Right forelimb (tissue), 1 donor: ENCODE measurements at places on chromosomes 3 and 15.

GRCh38 chr3:15267502-15267901 lies 61.5 kb downstream of the CAPN7 start:
- DNase-seq: no peak

DNA sequence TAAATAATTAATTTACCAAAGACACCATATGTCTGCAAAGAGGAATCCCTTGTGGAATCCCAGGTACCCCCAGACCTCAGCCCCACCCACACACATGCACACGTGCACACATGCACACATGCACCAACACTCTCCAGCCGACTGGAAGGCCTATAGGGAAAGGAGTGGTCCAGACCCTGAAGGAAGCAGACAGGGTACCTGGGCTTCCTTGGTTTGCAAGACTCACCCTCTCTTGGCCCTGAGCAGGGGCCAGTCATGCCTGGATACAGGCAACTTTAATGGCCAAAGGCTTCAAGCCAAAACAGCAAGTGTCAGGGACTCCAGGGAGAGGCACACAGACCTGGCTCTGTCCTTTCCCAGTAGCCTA lies 8.9 kb upstream of the HAPLN3 start:
- DNase-seq: no peak

DNA sequence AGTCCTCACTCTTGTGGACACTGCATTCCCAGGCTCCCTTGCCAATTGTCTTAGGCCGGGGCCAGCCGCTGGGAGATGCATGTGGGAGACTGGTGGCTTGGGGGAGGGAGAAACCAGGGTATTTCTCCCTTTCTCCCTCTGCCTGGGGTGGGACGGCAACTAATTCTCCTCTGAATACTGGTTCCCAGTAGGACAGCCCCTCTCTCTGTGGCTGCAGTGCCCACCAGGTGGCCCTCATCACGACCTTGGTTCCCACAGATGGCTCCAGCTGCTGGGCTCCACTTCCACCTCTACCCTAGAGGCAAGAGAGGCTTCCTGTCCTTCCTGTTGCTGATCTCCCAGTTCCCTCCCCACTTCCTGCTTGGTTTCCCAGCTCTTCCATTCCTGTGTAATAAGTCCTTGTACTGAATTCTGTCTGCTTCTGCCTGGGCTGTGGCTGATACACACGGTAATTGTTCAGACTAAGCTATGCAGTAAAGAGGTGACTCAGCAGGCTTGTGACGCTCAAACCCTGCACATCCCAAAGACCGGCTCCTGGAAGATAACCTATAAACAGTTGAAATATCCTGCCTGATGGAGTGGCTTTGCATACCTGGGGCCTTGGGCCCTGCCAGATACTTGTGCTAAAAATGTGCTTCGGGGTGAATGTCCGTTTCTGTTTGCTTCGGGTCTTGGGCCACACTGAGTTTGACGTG lies 20.4 kb upstream of the COPG1 start:
- no peak for DNase-seq

DNA sequence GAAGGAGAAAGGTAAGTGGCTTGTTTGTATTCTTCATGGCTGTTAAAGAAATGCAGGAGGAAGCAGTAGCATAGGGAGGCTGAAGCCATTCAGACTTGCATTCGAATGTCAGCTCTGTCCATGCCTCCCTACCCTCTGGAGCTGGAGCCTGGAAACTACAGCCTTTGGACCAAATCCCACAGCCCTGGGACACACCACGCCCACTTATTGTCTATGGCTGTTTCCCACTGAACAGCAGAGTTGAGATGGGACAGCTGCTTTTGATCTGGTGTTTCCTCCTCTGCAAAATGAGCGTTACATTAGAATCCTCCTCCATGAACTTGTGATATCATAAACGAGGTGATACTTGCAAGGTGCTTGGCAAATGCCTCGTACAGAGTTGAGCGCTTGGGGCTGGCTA lies 3.6 kb downstream of the FAM107A start:
- no peak for DNase-seq

- DNase-seq: no peak
These were observed 40.1 kb upstream of the PSMD6 start for GRCh38 chr3:64063207-64063982.

- no peak for DNase-seq
These were observed 7.7 kb downstream of the DUOXA2 start for GRCh38 chr15:45121706-45122417.

- DNase-seq: no peak
These were observed 113.2 kb downstream of the MBNL1 start for GRCh38 chr3:152381881-152382295.

DNA sequence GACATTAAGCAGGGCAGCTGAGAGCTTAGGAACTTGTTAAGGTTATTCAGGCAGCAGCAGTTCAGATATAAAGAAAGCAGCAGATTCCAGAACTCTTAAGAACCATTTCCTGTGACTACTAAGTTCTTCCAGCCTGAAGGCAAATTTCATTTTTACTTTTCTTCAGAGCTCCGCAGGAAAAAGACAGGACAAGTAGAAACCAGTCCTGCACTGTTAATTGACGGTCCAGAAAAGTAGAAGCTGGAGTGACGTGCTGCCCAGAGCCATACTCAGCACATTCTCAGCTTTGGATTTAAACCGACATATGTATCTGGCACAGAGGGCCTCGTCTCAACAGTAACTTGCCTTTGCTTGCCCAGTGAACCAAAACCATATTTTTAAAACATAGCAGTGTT lies 219.4 kb upstream of the STRIT1 start:
- no peak for DNase-seq

- DNase-seq: no peak
These were observed 132.0 kb upstream of the TP63 start for GRCh38 chr3:189498995-189499704.

GRCh38 chr15:89165677-89166076 lies 55.7 kb downstream of the RLBP1 start:
- no peak for DNase-seq

GRCh38 chr3:60812502-60812901 lies 438.8 kb downstream of the FHIT start:
- no peak for DNase-seq

GRCh38 chr15:39413558-39413957 lies 167.3 kb upstream of the THBS1 start:
- DNase-seq: no peak

DNA sequence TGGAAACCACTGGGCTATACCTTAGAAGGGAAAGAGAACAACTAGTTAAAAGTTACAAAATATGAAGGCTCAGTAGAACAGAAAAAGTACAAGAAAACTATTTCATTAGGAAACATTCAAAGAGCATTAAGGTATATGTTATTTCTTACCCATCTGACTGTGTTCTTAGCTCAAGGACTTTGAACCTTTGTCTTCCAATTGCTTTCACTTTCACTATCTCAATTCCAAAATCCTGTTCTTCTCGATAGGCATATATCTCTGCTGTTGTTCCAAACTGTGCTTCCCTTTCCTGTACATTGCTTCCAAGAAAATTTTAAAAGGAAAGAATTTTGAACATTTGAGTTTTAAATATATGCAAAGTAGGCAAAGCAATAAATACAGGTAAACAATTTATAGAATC lies 6.9 kb downstream of the CRBN start:
- DNase-seq: no peak

DNA sequence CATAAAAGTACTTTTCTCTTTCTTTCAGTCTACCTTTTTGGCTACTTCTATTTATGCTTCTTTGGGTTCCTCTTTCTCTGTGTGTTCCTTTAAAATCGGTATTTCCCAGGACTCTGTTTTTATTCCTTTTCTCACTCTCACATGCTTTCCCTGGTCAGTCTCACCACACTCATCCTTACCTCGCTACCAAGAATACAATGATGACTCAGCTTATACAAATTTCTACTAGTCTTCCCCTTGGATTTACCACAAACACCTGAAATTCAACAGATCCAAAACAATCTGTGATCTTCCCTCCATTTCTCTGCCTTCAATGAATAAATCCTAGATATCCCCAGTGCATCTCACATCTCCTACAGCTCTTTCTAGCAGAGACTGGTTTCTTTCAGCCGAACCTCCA lies 52.9 kb downstream of the TUBGCP4 start:
- DNase-seq: no peak

DNA sequence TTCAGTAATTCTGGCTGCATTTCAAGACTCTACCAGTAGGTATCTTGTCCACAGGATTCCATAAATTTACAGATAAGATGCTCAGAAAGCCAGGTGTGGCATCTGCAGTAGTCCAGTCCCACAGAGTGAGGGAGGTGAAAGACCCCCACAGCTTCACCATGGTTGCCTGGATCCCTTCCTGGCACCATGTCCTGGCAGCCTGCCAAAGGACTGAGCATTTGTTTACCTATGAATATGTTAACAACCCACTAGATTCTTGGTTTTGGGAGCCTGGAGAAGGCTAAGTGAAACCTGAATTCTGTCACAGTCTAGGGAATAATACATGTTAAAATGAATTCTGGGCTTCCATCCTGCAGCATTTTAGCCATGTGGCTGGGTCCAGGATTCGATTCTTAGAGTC lies 14.9 kb downstream of the CHST2 start:
- no peak for DNase-seq

DNA sequence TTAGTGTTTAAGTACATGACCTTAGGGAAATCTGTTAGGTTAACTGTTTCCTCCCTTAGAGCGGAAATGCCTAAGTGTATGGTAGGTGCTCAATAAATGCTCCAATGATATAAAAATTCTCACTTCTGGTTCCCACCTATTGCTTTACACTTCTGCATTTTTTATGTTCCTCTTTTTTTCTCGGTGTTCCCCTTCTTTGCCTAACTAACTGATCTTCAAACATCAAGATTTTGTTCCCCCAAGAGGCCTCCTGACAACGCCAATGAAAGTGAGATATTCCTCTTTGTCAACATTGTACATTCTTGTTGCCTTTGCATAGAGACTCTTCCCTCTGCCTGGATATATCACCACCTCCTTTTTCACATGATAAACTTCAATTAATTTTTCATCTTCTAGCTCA lies 17.4 kb downstream of the SLC35A5 start:
- no peak for DNase-seq

GRCh38 chr3:123036352-123037014 lies 8.9 kb upstream of the SEMA5B start:
- no peak for DNase-seq

DNA sequence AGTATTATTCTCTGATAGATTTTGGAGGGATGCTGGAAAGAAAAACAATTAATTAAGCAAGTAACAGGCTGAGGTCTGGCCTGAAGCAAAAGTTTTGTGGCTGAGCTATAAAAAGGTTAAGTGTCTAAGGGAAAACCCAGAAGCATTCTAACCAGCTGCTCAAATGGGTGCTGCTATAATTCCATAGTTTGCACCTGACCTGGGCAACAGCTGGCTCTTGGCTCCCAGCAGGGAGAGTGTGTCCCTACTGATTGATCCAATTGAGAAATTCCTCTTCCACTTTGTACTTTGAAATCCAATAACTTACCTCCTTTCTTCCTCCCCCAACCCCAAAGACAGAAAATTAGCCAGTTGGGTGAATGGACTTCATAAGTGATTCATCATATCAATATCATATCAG lies 27.7 kb upstream of the SMAD3 start:
- no peak for DNase-seq

DNA sequence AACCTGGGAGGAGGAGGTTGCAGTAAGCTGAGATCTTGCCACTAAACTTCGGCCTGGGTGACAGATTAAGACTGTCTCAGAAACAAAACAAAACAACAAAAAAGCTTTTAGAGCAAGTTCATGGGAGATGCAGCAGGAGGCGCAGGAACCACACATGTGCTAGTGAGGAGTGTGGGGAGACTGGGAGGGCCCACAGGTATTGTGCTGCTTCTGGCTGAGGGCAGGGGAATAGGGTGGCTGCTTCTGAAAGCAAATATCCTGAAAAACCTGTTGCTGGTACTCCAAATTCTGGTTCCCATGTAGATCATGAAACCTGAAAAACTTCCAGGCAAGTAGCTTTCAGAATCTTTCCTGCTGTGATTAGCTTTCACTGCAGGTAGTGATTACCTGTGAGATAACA lies 22.1 kb downstream of the TYRO3 start:
- no peak for DNase-seq

DNA sequence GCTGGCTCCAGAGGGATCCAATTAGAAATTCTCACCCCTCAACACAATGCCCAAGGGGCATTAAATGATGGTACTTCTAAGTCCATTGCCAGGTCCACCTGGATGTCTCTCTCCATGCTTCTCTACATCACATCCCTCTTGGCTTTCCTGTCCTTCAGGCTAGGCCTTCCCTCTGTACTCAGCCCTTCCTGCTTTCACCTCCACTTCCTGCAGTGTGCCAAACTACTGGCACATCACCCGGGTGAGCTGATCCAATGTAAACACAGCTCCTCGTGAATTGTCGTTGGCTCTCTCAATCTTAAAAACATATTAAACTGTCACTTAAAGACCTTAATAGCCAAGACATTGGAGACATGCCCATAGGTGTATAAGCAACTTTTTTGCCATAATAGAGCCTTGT lies 4.0 kb downstream of the LMCD1 start:
- DNase-seq: no peak

DNA sequence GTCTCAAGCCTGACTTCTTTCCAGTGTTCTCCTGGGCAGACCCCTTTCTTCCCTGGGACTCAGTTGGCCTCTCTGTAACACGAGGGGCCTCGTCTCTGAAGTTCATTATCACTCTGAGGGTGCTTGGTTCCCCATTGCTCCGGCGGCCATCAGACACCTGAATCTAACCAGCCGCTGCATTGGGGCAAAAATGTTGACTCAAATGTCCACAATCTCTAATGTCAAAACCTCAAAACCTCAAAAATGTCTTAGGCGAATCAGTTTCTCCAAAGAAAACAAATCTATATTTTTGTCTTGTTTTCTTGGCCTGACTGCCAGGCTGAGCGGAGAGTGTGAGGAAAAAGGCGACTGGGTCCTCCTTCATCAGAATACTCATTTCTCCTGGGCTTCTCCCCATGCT lies 220.7 kb downstream of the VPS13C start:
- no peak for DNase-seq

GRCh38 chr15:94404733-94405283 lies 173.4 kb downstream of the MCTP2 start:
- DNase-seq: no peak

GRCh38 chr3:43043793-43044192 lies 62.1 kb downstream of the POMGNT2 start:
- no peak for DNase-seq

DNA sequence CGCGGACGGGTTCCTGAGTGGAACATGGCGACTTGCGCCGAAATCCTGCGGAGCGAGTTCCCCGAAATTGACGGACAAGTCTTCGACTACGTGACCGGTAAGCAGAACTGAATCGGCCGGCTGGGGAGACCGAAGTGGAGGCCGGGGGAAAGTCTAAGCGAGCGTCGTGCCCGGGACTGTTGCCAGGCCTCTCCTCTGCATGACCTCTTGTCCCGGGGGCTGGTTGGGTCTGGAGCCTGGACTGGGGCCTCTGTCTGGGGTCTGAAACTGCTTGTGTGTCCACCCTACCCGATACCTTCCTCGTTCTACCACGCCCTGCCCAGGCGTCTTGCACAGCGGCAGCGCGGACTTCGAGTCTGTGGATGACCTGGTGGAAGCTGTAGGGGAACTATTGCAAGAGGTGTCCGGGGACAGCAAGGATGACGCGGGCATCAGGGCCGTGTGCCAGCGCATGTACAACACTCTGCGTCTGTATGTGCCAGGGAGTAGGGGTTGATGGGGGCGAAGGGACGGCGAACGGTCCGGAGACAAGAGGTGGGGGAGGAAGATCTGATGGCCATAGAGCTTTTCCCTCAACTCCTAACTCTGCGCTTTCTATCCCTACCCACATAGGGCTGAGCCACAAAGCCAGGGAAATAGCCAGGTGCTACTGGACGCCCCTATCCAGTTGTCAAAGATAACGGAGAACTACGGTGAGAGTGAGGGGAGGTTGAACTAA lies at the start of gene ABCF3:
Gene ABCF3, plus strand, starts transcription at position 16 of the 718 bp plus-strand sequence. Its CDS starts 9 bp downstream, at position 25.
- no peak for DNase-seq

- no peak for DNase-seq
These were observed 147.5 kb downstream of the FILIP1L start for GRCh38 chr3:99966662-99967416.

- DNase-seq: no peak
These were observed 14.7 kb downstream of the BSN start for GRCh38 chr3:49568965-49569364.
